ENCODE measurements at places on chromosomes 16 and 17. TPM values are rescaled to one million over a fixed set of nuclear protein-coding genes. Genes with fewer than 3 reads are reported as not detected.

GRCh38 chr16:91484-91883, 13.5 kb downstream of the MPG start:
- no peak for DNase-seq

DNA sequence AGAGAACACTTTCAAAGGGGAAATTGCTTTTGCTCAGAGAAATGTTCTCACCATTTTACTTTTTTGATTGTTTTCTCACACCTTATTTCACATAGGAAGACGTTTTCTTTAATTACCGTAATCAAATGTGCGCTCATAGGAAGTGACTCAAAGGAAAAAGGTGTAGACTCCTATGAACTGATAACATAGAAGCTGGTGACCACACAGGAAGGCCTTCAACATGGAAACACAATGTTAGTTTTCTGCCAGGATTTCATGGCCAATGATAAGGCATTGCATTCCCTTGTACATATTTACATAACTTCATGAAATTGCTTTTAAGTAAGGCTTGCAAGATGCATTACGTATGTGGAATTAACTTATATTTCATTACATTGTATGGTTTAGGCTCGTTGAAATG, 40.9 kb upstream of the KCNJ16 start:
- DNase-seq: no peak

DNA sequence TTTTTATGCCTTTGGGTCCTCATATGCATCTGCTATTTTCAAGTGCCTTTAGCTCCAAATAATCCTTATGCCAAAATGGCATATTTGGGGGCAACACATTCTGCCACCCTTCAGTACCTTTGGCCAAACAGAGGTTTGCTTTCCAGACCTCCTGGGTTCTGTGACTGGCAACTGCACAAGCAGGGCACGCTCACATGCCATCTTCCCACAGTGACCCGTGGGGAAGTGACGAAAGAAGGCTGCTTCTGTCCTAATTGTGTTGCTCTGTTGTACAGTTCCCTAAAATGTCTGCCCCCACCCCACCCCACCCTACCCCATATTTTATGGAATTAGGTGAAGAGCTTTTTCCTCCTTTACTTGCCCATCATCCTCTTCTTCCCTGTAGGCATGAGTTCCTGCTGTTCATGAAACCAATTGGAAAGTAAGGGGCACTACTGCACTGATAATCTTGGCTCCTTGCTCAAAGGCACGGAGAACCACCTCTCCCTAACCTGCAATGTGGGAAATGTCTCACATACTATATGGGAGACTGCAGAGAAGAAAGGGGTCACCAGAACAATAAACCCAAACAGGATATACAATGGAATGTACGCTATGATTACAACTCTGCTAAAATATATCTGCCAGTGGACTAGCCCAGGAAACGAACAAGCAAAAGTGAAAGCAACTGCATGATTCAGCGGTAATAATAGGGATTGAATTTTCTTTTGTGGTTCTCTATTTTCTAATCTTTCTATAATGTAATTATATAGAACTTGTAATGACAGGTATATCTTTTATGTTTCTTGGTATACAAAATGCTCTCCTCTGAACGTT, 3.3 kb upstream of the SLFN12L start:
- DNase-seq: no peak

DNA sequence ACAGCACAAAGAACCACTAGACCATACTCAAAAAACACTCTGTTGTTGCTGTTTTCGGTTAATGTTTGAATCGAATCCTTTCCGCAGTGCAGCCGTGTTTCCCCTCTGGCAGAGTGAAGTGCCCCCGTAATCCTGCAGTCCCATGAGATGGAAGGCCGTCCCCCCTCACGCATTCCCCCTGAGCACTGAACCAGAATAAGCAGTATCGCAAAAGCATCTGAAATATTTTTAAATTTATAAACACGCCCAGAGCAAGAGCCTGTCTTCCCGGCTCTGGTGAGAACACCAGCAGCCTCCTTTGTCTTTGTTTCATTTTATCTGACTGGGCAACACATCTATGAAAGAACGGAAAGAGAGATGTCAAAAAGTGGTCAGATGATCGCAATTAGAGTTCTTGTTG, 121.0 kb upstream of the ADAMTS18 start:
- no peak for DNase-seq

GRCh38 chr16:78386557-78387324, 287.3 kb downstream of the WWOX start:
- peak; percentile 4 for DNase-seq

DNA sequence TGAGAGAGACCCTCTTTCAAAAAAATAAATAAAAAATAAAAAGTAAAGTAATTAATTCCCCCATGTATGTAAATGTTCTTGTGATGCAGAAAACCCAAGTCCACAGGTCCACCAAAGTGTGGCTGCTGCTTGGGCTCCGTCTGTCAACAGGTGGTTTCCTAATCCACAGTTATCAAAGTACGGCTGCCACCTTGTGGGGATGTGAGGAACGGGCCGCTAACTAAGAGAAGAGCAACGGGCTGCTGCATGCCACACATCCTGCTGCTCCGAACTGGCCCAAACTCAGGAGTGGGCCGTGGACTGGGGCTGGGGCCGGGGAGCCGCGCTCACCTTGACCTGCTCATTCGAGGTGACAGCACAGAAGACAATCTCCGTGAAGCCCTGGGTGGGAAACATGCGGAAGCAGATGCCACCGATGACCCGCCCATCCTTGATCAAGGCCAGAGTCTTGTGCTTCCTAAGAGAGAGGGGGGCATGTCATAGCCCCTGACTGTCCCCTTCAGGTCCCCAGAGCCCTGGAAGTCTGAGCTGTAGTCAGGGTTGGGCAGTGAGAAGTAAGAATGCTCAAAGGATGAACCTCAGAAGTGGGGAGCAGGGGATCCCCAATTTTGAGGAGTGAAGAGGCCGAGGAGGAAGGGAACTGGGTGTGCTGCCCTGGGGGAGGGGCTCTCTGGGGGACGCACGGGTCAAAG, 4.3 kb downstream of the KAT2A start:
- no peak for DNase-seq

DNA sequence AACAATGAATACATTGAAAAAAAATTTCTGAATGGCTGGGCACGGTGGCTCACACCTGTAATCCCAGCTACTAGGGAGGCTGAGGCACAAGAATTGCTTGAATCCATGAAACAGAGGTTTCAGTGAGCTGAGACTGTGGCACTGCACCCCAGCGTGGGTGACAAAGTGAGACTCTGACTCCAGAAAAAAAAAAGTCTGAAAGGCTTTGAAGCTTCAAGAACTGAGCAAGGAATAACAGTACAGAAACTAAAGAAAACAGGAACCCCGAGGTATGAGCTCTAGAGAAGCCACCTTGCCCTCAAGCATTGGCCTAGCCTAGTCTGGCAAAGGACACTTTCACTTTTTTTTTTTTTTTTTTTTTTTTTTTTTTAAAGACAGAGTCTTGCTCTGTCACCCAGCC, 45.0 kb downstream of the TEX2 start:
- DNase-seq: no peak

DNA sequence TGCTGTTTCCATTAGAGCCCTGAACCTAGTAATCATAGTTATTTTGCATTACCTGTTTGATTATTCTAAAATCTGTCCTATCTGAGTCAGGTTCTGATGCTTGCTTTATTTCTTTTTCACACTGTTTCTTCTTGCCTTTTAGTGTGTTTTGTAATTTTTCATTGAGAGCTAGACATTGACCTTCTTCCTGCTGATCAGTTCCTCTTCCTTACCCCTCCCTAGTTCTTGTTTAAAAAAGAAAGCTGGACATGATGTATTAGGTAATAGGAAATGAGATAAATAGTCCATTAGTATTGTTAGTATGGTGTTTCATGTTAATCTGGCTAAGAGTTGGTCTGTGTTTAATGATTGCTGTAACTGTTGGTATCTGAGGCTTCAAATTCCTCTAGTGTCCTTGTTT, 13.4 kb downstream of the WWP2 start:
- no peak for DNase-seq

DNA sequence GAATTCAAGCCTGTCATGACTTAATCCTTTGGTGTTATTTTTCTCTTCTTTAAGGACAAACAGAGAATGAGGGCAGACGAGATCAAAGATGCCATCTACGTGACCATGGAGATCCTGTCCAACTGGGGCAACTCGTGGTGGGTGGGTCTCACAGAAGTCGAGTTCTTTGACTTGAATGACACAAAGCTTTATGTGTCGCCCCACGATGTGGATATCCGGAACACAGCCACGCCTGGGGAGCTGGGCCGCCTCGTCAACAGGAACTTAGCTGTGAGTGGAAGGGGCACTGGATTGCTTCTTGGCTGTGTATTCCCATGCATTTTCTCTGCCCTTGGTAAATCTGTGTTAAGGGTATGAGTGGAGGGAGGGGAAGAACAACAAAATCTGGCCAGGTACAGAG, 158.7 kb downstream of the KATNIP start:
- DNase-seq: no peak

DNA sequence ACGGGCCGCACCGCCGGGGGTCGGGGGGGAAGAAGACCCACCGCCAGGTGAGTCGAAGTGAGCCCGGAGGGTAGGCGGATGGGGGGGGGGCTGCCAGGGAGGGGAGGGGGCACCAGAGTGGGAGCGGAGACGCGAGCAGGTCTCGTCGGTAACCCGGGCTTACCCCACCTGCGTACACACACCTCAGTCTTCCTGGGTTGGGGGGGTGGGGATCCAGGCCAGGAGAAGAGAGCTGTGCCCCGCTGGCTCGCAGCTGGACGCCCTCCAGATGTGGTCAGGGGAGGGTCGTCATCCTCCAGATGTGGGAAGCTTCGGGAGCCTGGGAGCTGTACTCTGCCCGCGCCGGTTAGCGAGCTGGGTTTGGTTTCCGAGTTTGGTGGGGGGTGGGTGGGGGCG, 1.2 kb downstream of the CACNA1G start:
- DNase-seq: no peak

GRCh38 chr16:19876501-19877059, 8.1 kb downstream of the GPRC5B start:
- DNase-seq: no peak

DNA sequence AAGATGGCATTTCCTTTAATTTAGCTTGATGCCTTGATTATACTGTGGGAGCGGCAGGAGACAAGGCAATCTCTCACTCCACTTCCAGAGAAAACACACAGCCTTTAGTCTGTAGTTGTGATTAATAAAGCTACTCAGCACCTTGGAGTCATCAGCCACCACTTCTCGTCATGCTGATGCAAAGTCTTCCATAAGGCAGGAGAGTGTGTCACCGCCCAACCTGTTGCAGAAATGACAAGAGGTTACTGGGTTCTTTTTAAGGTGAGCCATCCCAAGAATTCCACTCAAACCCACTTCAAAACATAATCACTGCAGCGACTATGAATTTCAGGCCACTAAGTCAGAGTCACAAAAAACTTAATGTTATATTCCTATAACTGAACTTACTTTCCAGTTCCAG, 223.9 kb upstream of the TOX3 start:
- no peak for DNase-seq

DNA sequence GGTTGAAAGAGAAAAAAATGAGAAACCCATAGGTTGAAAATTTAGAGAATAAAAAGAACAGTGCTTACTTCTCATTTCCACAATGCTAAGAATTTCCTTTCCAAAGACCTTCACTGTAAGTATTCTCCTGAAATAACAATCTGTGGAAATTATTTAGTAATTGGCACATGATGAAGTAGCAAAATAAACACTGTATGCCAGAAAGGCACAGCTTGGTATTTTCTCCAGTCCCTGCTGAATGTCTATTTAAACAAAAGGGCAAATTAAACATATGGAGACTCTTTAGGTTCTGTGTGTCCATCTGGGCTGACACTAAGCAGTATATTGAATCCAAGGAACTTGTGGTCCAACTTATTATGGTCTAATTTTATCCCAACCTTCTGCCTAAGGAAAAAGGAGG, 46.1 kb downstream of the CHCT1 start:
- no peak for DNase-seq

DNA sequence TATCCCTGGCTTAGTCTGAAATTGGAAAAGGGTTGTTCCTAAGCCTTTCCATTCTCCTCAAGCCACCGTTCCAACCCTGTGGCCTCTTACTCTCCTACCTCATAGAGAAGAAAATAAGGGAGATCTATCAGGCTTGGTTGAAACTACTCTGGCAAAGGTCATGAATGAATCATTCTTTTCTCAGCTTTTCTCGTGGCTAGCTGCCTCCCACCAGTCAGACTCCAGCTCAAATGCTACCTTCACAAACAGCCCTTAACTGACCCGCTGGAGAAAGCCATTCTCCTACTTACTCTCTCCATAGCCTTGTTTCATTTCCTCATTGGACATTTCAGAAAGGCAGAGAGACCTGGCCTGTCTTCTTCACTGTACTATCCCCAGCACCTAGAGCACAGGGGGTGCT, 8.9 kb downstream of the MYH10 start:
- DNase-seq: no peak

- DNase-seq: no peak
These were observed 18.4 kb upstream of the CLEC18B start for GRCh38 chr16:74439685-74440084.

- DNase-seq: no peak
These were observed 61.2 kb downstream of the MARCHF10 start for GRCh38 chr17:62746941-62747340.

DNA sequence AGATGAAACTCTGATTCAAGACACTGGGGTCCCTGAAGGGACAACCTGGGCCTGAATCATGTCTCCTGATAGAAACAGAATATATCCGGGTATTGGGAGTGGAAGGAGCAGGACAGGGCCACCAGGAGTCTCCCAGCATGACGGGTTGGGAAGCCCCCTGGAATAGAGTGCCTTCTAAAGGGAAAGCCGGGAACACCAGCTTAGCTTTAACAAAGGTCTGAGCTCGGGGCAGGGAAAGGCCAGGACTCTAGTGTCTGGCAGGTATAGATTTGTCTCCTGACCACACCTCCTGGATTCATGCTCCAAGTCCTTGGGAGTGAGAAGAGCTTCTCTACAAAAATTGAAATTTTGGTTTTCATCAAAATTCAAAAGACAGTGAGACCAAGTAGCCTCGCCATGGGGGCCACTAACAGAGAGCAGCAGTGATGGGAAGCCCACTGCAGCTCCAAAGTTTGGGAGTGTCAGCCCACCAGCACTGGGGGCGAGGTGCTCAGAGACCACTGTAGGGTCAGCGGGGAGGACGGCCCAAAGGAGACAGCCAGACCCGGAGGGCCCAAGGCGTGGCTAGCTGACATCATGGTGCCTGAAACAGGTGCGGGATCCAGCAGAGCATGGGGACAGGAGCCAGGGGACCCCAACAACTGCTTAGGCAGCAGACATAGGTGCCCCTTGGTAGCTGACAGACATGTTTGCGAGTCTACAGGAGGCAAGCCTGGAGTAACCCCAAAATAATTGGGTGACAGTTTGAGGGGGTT, 81.0 kb downstream of the C16orf78 start:
- DNase-seq: no peak

DNA sequence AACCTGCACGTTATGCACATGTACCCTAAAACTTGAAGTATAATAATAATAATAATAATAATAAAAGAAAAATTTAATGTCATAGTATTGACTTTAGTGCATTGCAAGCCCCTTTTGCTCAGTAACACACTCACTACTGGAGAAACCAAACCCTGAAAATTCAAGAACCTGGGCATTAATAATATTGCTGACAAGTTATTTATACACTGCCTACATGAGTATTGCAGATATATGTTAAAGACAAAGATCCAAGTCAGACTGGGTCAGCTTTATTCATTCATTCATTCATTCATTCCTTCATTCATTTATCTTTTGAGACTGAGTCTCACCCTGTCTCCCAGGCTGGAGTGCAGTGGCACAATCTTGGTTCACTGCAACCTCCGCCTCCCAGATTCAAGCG, 1711.2 kb downstream of the TP53TG3F start:
- DNase-seq: no peak

- DNase-seq: no peak
These were observed 24.7 kb downstream of the RNF213 start for GRCh38 chr17:80285237-80285920.

The CSH2 gene
- total RNA-seq: not detected

The WSCD1 gene
- total RNA-seq: not detected

The TMC6 gene
- total RNA-seq: 23.7 TPM

The TM4SF5 gene
- not detected for total RNA-seq

The KCNH4 gene
- total RNA-seq: not detected

The FNDC8 gene
- not detected for total RNA-seq

The PDE6G gene
- not detected for total RNA-seq

Data from foreskin keratinocyte (primary cell).